ENCODE measurements at places on chromosomes 11 and 22. TPM values are rescaled to one million over a fixed set of nuclear protein-coding genes. Genes with fewer than 3 reads are reported as not detected.

DNA sequence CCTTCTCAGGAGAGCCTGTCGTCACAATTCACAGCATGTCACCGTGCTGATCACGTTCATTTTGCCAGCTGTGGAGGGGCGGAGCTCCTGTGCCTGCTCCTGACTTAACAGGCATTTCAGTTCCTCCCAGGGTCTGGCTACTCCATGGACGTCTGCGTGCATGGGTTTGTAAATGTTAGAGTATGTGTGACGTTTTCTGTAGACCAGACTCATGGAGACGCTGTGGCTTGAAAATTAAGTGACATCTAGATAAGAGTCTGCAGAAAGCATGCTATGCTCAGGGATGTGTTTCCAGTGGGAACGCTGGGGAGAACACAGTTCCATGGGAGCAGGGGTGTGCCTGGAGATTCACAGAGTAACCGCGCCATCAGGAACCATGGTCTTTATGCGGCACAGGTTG is 804.0 kb downstream of the TBC1D22A start:
- H3K36me3 ChIP-seq: no peaks in the 10 kb centered on the region
- H3K4me3 ChIP-seq: no peak overlapping the region
- H3K27ac ChIP-seq: no peak overlapping the region
- no peaks in the 10 kb centered on the region for H3K4me1 ChIP-seq
- H3K27me3 ChIP-seq: no peaks in the 10 kb centered on the region

P4HA3 gene
- not detected for total RNA-seq

GRCh38 chr11:27394781-27395228 is 31.8 kb upstream of the CCDC34 start:
- H3K27me3 ChIP-seq: no peaks in the 10 kb centered on the region
- DNase-seq: no peak
- H3K36me3 ChIP-seq: no peaks in the 10 kb centered on the region
- H3K27ac ChIP-seq: no peak overlapping the region
- H3K4me1 ChIP-seq: no peaks in the 10 kb centered on the region
- H3K4me3 ChIP-seq: no peak overlapping the region

ZFTA gene
- total RNA-seq: 4.7 TPM

CBLIF gene
- not detected for total RNA-seq

GRCh38 chr11:20594274-20595061 is 4.9 kb upstream of the SLC6A5 start:
- H3K27me3 ChIP-seq: peaks cover 71% of the 10 kb centered on the region
- DNase-seq: no peak
- H3K4me1 ChIP-seq: peaks cover 6% of the 10 kb centered on the region
- no peak overlapping the region for H3K4me3 ChIP-seq

DNA sequence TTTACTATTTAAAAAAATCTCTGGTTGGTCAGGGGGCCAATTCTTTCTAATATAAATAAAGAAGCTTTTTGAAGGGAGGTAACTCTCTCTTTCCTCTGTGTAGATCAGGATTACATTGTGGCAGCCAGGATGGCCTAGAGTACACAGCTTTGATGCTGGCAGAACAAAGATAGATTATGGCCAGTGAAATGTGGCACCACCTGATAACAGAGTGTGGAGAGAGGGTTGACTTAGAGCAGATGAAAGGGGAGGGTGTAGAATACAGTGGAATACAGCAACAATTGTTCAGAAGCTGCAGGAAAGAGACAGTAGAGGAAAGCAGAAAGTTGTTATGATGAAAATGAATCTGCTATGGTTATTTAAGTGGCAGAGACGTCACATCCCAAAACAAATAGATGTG is 99.0 kb downstream of the FAR1 start:
- no peaks in the 10 kb centered on the region for H3K4me1 ChIP-seq
- DNase-seq: no peak
- no peaks in the 10 kb centered on the region for H3K27me3 ChIP-seq
- H3K4me3 ChIP-seq: no peak overlapping the region
- no peaks in the 10 kb centered on the region for H3K36me3 ChIP-seq

FAM111B gene
- 46.1 TPM for total RNA-seq

TSSC4 gene
- total RNA-seq: 54.2 TPM

DNA sequence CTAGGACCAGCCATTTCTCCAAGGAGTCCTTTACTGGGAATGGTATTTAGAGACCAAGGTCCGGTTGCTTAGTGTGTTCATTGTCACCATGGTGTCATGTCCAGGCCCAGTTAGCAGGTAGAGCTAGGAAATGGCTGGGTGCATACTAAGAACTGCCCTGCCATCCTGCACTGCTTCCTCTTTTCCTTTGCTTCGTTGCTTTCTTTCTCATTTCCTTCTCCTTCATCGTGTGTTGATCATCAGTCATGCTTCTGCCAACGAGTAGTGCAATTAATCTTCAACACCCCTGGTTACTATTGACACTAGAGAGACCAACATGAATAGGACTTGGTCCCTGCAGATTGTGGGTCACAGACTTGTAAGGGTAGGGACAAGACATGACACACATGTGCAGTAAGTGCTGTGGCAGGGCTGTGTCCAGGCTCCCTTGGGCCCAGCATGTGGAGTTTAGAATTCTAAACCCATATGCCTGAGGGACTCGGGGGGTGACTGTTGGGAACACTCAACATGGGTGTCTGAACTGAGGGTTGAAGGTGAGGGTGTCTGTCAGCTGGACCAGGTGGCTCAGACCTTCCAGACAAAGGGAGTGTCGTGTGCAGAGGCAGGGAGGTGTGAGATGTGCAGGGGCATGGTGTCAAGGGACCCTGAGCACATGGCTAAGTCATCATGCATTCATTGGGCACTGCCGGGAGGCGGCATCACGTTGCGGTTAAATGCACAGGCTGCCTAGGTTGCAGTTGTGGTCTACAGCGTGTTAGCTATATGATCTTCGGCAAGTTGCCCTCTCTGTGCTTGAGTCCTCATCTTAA is 42.6 kb downstream of the ST14 start:
- no peaks in the 10 kb centered on the region for H3K4me1 ChIP-seq
- H3K36me3 ChIP-seq: no peaks in the 10 kb centered on the region
- H3K27ac ChIP-seq: no peak overlapping the region
- H3K4me3 ChIP-seq: no peak overlapping the region
- no peak for DNase-seq
- H3K27me3 ChIP-seq: no peaks in the 10 kb centered on the region

- H3K27me3 ChIP-seq: no peaks in the 10 kb centered on the region
- no peak overlapping the region for H3K27ac ChIP-seq
- no peak overlapping the region for H3K4me3 ChIP-seq
These were observed 811.4 kb downstream of the BRD1 start for GRCh38 chr22:49015993-49016908.

GRCh38 chr11:93370260-93370659 is 39.7 kb downstream of the DEUP1 start:
- no peak overlapping the region for H3K4me3 ChIP-seq
- H3K4me1 ChIP-seq: no peaks in the 10 kb centered on the region
- H3K36me3 ChIP-seq: no peaks in the 10 kb centered on the region

GRCh38 chr11:64778223-64778472 is 194 bp downstream of the SF1 start:
- peak overlapping the region; percentile 97 for H3K27ac ChIP-seq
- peak overlapping the region; percentile 85 for H3K4me3 ChIP-seq
- H3K27me3 ChIP-seq: no peaks in the 10 kb centered on the region
- H3K4me1 ChIP-seq: peaks cover 55% of the 10 kb centered on the region
- DNase-seq: no peak

GRCh38 chr22:21690401-21690801 is 24.6 kb downstream of the PPIL2 start:
- H3K27me3 ChIP-seq: no peaks in the 10 kb centered on the region
- H3K4me1 ChIP-seq: peaks cover 24% of the 10 kb centered on the region
- H3K36me3 ChIP-seq: peaks cover 16% of the 10 kb centered on the region
- peak; percentile 43 for DNase-seq

DNA sequence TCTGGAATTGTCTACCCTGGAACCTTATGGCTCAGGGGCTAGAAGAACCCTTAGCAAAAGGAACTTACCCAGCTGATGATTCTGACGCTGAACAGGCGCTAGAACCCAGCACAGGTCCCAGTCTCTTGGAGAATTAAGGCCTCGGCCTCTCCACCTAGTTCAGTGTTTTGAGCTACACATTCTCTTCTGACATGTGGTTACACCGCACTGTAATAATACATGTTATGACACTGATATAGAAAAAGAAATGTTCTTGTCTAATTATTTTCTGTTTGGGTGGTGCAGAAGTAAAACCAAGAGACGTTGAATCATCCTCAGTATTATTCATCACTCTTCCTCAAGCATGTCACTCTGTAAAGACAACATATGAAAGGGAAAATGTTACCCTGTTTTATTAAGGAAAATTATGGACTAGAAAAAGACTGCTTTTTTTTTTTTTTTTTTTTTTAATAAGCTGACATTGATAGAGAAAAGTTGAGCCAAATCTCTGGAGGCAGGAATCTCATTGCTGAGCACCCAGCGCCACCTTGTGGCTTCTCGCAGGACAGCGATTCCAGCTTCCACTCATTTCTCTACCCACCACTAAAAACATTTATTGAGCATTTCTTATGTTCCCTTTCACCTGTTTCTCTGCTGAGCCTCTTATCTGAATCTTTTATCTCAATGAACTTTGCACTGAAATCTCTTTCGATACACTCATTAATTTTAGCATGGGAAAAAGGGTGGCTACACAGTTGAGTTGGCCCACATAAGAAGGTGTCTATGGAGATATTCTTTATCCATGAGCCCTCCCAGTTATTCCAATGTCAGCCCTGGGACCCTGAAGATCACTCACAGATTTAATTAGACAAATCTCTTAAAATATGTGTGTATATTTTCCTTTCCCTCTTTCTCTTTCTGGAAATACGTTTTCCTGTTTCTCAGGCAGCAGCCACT is 12.6 kb upstream of the APLNR start:
- no peak overlapping the region for H3K4me3 ChIP-seq
- no peaks in the 10 kb centered on the region for H3K4me1 ChIP-seq
- DNase-seq: peak; percentile 43

TRIM34 gene
- 6.1 TPM for total RNA-seq

OR2AG2 gene
- 0.08 TPM for total RNA-seq

RFPL3 gene
- not detected for total RNA-seq

- no peak overlapping the region for H3K4me3 ChIP-seq
- peaks cover 16% of the 10 kb centered on the region for H3K36me3 ChIP-seq
- H3K27me3 ChIP-seq: no peaks in the 10 kb centered on the region
- H3K27ac ChIP-seq: no peak overlapping the region
- no peak for DNase-seq
These were observed 53.7 kb downstream of the HIPK3 start for GRCh38 chr11:33310720-33311500.

Data from activated naive CD8-positive, alpha-beta T cell treated with anti-CD3 and anti-CD28 coated beads for 36 hours (primary cell).